ENCODE measurements at places on chromosomes 1 and 21.
A peak's percentile ranks its signal among the peaks of the same experiment; 100 is the strongest.

- DNase-seq: no peak
These were observed 85.2 kb downstream of the TBX19 start for GRCh38 chr1:168365719-168366479.

- no peak for DNase-seq
These were observed 67.9 kb upstream of the ZNF326 start for GRCh38 chr1:89927049-89927448.

DNA sequence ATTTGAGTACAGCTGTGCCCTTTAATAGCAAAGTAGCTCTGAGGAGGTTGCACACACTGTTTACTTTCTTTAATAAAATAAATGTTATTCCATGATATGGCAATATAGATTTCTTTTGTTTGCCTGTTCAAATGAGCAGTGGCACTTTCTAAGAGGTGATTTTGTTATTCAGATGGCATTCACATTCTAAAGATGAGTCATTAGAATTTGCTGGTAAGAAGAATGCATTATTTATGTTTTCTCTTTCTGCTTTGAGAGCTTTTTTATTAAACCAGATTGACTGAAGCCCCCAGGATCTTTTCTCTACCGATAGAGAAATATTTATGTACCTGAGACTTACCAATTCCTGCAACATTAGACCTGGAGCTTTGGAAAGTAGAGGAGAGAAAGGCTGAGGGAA, 11.2 kb upstream of the LEPR start:
- DNase-seq: no peak

- DNase-seq: no peak
These were observed 170.7 kb downstream of the NEGR1 start for GRCh38 chr1:72111662-72112061.

DNA sequence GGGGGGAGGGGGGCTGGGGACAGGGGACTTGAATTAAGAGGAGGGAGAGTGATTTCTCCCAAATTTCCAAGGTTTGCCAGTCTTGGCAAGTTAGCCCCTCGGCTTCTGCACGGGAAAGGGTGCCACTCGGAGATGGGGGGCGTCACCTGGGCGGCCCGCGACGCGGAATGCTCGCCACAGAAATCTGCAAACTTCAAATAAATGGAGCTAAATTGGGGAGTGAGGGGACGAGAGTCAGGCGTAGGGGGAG, 885 bp upstream of the SSBP3 start:
- DNase-seq: no peak

DNA sequence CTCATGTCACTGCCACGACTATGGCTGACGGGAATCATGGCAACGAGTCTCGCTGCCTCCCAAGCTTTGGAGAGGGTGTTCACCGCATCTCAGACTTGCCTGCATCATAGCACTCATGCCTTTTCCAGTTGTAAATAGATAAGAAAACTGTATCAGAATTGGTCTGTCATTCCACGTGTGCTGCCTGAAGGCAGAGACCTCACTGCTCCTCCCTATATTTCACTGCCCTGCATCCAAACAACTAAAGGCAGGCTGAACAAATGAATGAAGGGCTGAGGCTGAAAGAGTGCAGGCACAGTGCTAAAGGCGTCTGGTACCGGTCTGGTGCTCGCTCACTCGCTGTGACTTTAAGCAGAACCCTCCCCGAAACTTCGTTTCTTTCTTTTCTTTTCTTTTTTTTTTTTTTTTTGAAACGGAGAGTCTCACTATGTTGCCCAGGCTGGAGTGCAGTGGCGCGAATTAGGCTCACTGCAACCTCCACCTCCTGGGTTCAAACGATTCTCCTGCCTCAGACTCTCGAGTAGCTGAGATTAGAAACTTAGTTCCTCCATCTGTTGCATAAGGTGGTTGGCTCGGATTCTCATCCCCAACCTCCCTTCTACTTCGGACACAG, 542 bp downstream of the EIF2B3 start:
- DNase-seq: no peak

- no peak for DNase-seq
These were observed 27.2 kb downstream of the CTTNBP2NL start for GRCh38 chr1:112423207-112423606.

DNA sequence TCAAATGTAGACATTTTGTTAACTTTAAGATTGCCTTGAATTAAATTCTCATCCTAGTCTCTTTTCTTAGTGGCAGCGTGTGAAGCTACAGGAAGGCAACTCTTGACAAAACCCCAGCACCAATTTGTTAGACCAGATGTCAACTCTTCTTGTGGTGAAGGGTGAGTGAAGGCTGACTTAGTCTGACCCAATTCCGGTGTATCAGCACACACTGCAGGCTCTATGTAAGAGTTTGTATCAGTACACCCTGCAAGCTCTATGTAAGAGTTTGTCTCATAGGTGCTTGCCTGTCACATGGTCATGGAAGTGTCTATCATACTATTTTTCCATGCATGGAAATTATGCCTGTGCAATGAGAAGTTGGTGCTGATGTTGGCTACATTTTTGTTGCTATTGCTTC, 16.8 kb downstream of the CR2 start:
- no peak for DNase-seq

- DNase-seq: no peak
These were observed 145.9 kb downstream of the PGBD5 start for GRCh38 chr1:230280054-230280795.

- DNase-seq: no peak
These were observed 1574.2 kb downstream of the PLA2G4A start for GRCh38 chr1:188402986-188403385.

GRCh38 chr1:34984435-34984792, 733 bp downstream of the TMEM35B start:
- no peak for DNase-seq

DNA sequence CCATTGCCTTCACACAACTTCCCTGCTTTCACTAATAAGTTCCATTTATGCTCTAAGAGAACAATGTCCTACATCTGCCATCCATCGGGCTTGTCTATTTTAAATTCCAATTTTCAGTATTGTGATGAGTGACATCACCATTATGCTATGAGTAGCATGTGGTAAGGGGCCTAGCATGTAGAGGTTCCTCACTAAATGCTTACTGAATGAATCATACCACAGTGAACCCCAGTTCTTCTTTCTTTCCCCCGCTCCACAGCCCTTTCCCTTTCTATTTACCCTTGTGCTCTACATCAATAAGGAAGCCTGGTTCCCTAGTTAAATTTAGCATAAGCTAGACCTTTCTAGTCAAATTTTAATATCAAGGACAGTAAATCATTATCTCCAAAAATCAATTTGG, 195.0 kb upstream of the RGS18 start:
- no peak for DNase-seq

DNA sequence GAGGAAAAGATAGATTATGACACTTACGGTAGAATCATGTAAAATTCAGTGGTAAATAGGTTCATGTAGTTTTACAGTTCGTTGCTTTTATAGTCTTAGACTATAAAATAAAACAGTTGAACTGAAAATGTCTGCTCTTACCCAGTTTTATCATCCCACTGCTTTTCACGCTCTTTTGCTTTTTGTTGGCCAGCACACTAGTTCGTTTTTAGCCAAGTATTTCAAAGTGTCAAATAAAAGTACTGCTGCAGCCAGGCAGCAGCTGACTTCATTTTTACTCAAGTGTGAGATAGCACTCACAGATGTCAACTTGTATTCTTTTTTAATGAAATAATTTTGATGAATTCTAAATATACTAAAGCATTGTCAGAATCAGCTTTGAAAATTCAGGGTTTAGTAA, 18.5 kb upstream of the BTG3 start:
- no peak for DNase-seq

GRCh38 chr1:12078938-12079861, 16.1 kb downstream of the TNFRSF8 start:
- peak; percentile 63 for DNase-seq
